ENCODE measurements at places on chromosomes 3 and 15.

DNA sequence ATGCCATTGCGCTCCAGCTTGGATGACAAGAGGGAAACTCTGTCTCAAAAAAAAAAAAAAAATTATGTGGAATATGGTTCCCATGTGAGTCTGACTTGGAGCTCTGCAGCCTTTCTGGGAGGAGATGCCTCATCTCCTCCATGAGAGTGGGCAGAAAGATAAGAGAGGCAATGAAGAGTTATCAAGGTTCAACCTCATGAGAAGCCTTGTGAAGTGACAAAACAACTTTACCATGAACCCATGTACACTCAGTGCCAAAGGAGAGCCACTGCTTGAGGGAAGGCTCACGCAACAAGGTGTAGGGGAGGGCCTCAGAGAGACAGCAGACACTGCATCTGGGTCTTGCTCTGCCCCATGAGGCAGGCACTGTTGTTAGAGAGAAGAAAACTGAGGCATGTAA is 75.7 kb downstream of the CD200R1L start:
- DNase-seq = no peak

- peak; percentile 21 for DNase-seq
Measured at GRCh38 chr3:195312714-195313113, 41.8 kb upstream of the XXYLT1 start.

- no peak for DNase-seq
Measured at GRCh38 chr3:71011565-71012287, 571.8 kb downstream of the FOXP1 start.

GRCh38 chr3:6928064-6928463 is 67.1 kb downstream of the GRM7 start:
- no peak for DNase-seq

DNA sequence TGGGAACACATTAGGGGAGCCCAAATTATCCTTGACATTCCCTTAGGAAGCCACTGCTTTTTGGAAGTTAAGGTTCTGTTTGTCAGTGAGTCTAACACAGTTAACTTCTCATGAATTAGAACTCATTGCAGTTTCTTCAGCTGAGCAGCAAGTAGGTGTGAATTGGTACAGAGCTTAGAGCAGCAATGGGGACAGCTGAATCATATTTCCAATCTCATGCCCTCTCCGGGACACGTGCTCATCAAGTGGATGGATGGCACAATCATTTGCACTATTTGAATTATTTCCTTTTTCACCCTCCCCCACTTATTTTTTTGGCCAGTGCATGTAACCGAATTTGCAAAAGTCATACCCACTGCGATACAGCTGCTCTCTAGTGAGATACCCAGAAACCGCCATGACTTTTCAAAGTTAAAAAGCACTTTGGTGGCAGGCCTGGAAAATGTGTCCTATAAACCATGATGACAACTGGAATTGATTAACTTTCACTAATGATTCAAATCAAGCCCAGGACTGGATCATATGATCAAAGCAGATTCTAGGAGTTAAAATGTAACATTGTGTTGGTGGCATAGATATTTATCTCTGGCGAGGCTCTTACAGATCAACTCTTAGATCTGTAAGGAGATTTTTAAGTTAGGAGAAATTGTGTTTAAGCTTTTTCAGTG is 76.4 kb downstream of the EBLN2 start:
- no peak for DNase-seq

GRCh38 chr3:187673012-187673411 is 2.8 kb upstream of the SST start:
- peak; percentile 45 for DNase-seq

DNA sequence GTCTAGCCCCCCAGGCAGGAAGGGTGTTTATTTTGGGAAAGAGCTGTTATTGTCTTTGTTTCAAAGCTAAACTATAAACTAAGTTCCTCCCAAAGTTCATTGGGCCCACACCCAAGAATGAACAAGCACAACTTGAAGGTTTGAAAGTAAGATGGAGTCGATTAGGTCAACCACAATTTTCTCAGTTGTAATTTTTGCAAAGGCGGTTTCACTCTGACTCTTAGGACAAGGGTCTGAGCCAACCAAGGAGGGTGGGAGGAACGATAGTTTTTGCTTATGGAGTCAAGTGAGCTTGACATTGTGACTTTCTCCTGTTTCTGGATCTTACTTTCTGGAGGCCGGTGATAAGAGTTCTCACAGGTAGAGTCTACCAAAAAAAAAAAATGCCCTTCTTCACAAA is 5.8 kb upstream of the ZNF770 start:
- no peak for DNase-seq

GRCh38 chr3:48845170-48845569 is 2.5 kb downstream of the PRKAR2A start:
- DNase-seq = no peak

DNA sequence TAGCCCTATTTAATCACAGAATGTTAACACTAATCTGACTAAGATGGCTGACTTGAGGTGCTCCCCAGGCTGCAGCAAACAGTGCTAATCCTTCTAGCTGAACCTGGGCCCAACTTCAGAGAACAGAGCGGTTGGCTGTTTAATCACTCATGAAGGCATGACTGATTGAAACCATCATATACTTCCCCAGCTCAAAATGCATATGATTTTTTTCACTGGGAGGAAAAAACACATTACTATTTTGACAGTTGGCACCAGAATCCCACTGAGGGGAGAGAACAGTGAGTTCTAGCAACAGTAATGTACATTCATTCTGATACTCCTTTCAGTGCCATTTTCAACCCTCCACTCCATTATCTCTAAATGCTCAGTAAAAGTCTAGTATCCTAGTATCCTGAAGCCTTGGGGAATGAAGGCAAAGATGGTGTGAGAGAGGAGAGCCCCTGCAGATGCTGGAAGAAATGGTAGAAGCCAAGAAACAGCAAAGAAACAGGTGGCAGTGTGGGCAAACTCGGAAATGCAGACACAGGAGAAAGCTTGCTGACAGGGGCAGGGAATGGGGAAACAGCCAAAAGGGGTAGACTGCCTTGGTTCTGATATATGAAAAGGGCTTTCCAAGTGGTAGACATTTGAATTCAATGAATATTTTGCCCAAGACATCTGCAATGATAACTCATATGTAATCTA is 34.4 kb upstream of the CASR start:
- no peak for DNase-seq

- no peak for DNase-seq
Measured at GRCh38 chr3:87313641-87314040, 37.3 kb upstream of the POU1F1 start.

DNA sequence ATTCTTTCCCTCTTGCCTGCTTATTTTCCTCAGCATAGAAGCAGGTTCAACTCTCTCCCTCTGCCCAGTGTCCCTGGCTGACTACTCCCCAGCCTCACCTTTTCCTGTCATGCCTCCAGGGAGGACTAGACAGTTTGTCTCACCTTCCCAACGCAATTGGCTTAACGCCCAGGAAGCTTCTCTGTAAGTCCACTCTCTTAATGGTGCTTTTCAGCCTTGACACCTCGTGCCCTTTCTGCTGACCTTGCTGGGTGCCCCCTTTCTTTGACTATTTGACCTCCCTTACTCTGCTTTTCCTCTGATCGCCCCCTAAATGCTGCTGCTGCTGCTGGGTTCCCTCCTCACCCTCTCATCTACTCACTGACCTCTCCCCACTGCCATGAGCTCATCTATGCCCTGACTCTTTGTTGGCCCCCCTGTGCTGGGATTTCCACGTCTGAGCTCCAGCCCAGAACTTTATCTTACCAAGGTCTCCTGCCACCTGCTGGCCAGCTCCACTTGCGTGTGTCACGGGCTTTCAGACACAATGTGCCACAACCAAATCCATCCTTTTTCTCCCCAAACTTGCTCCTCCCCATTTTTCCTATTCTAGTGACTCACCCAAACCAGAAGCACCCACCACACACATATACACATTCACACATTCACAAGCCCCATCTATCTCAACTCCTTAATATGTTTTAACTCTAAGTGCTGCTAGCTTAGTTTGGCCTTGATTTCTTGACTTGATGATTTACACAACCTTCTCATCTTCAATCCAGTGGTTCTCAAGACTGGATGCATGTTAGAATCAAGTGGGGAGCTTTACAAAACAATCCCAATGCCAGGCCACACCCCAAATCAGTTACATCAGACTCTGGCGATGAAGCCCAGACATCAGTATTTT is 16.6 kb downstream of the EPB42 start:
- DNase-seq = peak; percentile 72

- no peak for DNase-seq
Measured at GRCh38 chr3:170815936-170816335, 54.1 kb downstream of the RPL22L1 start.
